ENCODE measurements at places on chromosomes 6 and 20.

DNA sequence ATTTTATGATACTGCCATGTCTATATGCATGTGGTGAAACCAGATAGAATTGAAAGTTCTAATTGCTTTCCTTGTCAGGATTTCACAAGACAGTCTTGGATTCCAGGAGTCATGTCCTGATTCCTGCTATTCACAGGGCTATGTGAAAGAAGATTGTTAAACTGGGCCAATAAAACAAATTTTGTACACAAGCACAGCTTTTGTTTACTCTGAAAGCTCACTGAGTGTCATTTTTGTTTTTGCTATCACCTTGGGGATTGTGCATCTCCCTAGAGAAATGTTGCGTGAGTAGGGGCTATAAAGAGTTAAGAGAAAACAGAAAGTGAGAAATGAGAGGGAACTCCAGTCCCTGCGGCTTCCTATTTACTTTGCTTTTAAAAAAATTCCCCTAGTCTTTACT is 627.5 kb downstream of the PKHD1 start:
- no peak for DNase-seq

DNA sequence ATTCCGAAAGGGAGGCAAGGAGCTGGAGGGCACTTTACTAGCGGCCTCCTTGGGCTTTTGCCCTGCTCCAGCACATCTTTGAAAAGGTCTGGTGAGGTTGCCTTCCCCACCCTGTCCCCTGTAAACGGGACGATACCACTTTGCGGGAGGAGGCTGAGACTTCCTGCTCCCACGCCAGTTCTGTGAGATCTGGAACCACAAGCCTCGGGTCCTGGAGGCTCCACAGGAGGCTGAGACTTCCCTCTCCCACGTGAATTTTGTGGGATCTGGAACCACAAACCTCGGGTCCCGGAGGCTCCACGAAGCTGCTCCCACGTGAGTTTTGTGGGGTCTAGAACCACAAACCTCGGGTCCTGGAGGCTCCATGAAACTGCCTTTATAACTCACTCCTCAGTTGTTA is 209.3 kb downstream of the DLL1 start:
- DNase-seq, result no peak

- no peak for DNase-seq
Measured at GRCh38 chr6:156820089-156820798, 43.1 kb downstream of the ARID1B start.

GRCh38 chr6:103979308-103979707 is 880.4 kb downstream of the HACE1 start:
- no peak for DNase-seq

DNA sequence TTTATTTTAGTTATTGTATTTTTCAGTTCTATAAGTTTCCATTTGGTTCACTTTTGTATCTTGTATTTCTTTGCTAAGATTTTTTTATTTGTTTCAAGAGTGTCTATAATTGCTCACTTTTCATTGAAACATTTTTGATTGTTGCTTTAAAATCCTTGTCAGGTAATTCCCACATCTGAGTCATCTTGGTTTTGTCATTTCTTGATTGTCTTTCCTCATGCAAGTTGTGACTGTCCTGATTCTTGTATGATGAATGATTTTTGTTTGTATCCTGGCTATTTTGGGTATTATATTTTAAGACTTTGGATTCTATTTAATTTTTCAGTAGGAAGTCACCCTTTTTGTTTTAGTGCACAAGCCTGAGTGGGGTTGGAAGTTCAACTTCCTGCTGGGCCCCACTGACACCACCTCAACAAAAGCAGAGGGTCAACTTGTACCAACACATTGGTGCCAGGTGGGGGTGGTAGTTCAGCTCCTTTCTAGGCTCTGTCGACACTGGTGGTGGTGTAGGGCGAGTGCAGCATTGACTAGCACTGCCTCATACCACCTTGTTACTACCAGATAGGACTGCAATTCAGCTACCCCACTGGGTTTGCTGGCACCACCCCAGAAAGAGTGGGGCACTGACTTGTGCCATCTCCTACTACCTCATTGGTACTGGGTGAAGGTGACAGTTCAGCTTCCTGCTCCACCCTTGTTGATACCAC is 8.8 kb downstream of the RSPH3 start:
- no peak for DNase-seq

- no peak for DNase-seq
Measured at GRCh38 chr6:127857051-127857637, 43.7 kb downstream of the THEMIS start.

DNA sequence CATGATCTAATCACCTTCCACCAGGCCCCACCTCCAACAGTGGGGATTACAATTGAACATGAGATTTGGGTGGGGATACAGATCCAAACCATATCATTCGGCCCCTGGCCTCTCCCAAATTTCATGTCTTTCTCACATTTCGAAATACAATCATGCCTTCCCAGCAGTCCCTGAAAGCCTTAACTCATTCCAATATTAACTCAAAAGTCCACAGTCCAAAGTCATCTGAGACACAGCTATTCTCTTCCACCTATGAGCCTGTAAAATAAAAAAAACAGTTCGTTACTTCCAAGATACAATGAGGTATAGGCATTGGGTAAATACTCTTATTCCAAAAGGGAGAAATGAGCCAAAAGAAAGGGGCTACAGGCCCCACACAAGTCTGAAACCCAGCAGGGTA is 222.6 kb downstream of the SOD2 start:
- no peak for DNase-seq

DNA sequence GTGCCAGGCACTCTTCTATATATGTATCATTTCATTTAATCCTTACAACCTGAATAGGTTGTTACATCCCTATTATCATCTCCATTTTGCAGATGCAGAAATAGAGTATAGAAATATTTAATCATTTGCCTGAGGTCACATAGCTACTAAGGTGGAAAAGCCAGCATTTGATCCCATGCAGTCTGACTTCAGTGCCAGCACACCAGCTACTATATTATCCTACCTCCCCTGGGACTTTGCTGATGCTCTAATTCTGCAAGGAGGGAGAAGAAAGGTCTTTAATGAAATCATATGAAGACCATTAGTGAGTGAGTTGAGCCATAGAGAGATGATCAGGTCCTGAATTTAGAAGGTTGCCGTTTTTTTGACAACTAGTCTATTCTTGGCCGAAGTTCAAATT is 53.7 kb downstream of the TOP1 start:
- no peak for DNase-seq

DNA sequence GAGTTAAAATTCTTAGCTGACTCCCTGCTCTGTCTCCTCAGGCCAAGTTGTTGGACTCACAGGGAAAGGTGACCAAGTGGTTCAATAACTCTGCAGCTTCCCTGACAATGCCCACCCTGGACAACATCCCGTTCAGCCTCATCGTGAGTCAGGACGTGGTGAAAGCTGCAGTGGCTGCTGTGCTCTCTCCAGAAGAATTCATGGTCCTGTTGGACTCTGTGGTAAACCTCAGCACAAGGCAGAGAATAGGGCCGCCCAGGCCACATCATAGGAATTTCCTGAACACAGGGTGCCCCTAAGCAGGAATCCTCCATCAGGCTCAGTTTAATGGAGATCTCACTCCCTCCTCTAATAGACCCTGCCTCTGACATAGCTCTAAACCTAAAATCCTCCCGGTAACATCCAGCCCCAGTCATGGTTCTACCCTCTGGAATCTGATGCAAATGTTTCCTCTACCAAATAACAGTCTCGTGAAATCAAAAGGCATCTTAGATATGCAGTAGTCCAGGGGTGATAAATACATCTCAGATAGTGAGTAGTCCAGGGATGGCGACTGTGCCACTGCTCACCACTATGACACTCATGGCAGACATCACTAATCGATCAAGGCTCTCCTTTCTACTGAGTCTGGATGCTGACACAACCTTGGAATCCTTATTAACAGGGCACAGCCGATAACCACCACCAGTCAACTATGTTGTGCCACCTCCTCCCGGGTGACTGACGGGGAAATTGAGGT is 18.3 kb downstream of the BPIFB1 start:
- no peak for DNase-seq

- no peak for DNase-seq
Measured at GRCh38 chr6:34608321-34609091, 52.4 kb upstream of the SPDEF start.

GRCh38 chr6:125562156-125562555 is 187.3 kb upstream of the HEY2 start:
- DNase-seq, result no peak

DNA sequence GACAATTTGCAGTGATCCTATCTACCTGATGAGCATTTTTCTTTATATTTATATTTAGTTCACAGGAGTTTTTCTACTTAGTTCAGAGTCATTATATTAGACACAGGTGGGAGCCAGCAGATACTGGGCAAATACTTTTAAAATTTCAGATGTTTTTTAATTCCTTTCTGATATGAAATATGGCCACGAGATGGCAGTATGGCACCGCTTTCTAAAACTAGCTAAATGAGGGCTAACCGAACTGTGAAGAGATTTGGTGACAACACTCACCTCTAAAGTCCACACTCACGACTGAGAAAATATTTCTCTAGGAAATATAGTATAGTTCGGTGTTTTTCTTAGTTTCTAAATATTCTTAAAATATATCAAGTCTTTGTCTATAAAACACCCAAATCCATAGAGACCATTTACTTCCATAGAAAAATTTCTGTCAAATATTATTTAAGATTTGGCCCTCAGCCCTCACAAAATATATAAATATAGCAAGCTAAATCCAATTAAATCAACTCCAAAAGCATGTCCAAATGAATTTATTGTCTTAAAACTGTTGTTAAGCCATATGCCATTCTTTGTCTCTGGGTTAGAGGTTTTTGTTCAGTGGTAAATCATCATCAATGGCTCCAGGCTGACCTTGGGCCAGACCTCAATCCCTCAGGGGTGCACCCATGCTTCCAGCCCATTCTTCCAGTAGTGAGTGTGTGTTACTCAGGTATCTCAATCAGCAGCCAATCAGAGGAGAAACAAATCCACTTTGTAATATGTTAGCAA is 63.6 kb downstream of the HUS1B start:
- DNase-seq, result peak; percentile 27

GRCh38 chr6:80158478-80158989 is 52.1 kb downstream of the BCKDHB start:
- no peak for DNase-seq

DNA sequence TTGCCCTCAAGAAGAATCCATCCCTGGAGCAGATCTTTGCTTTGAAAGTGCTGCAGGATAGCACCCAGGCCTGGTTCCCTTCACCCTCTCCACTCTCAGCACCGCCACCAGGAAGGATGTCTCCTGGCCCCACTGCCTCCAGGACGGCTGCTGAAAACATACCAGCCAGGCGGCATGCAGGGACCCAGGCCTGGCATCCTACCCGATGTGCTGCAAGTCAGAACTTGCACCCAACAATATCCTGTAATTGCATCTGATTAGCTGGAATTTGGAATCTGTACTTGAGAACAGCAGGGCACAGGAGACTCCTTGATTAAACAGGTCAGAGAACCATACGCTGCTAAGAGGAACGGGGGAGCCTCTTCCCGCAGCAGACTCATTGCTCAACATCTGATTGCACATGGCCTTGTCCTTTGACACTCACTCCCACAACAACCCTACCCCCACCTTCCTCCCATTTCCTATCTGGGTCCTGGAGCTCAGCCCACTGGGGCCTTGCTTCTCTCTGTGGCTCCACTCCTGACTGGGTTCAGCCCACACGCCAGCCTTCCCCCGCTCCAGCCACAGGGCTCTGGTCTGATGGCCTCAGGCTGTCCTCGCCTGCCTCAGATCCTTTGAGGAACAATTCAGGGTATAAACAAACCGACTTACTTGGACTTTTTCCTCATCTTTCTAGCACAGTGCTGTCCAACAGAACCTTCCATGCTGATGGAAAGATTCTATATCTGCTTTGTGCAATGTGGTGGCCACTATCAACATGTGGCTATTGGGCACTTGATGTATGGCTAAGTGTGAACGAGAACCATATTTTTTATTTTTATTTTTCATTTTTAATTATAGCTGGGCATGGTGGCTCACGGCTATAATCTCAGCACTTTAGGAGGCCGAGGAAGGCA is 78.0 kb downstream of the FGD2 start:
- DNase-seq, result no peak

- DNase-seq, result no peak
Measured at GRCh38 chr20:47224300-47224791, 132.2 kb downstream of the ZMYND8 start.

DNA sequence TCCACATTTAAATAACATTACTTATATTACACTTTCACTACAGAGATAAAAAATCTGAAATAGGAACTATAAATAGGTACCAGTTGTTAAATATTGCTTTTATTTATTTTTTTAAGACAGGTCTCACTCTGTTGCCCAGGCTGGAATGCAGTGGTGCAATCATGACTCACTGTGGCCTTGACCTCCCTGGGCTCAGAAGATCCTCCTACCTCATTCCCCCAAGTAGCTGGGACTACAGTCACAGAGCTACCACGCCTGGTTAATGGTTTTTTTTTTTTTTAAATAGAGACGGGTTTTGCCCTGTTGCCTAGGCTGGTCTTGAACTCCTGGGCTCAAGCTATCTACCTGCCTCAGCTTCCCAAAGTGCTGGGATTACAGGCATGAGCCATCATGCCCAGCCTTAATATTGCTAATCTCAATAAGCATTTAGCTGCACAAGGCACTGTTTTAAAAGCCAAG is 17.3 kb downstream of the EEF1E1 start:
- no peak for DNase-seq

- no peak for DNase-seq
Measured at GRCh38 chr20:33811776-33812151, 616 bp downstream of the CHMP4B start.

GRCh38 chr20:32357375-32357868 is 709 bp upstream of the ASXL1 start:
- no peak for DNase-seq

DNA sequence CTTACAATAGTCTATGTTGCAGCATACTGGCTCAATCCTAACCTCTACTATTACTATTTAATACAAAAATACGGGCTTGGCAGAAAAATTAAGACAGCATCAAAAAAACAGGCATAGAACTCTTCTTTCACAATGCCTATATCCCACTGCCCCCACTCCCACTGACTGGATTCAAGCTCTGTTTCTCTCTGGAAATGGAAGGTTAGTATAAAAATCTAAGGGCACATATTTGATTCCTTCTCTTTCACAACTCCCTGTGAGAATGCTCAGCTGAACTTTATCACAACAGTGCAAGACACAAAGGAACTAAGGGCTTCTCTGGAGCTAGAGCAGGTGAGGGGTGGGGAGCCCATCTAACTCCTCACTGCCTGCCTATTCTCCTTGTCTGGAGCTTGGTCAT is 258.4 kb upstream of the FAM83B start:
- no peak for DNase-seq

- DNase-seq, result no peak
Measured at GRCh38 chr6:89314692-89315091, 407 bp downstream of the GABRR2 start.

- no peak for DNase-seq
Measured at GRCh38 chr6:32151181-32151862, 417 bp downstream of the PRRT1 start.

GRCh38 chr20:11469795-11470435 is 447.8 kb upstream of the BTBD3 start:
- DNase-seq, result no peak

- no peak for DNase-seq
Measured at GRCh38 chr6:133891927-133892812, 3.3 kb downstream of the TCF21 start.

All from activated CD4-positive, CD25-positive, alpha-beta regulatory T cell (primary cell).